Activated CD8-positive, alpha-beta memory T cell treated with anti-CD3 and anti-CD28 coated beads for 4 hours (primary cell): ENCODE measurements at places on chromosomes 7 and 10.

DNA sequence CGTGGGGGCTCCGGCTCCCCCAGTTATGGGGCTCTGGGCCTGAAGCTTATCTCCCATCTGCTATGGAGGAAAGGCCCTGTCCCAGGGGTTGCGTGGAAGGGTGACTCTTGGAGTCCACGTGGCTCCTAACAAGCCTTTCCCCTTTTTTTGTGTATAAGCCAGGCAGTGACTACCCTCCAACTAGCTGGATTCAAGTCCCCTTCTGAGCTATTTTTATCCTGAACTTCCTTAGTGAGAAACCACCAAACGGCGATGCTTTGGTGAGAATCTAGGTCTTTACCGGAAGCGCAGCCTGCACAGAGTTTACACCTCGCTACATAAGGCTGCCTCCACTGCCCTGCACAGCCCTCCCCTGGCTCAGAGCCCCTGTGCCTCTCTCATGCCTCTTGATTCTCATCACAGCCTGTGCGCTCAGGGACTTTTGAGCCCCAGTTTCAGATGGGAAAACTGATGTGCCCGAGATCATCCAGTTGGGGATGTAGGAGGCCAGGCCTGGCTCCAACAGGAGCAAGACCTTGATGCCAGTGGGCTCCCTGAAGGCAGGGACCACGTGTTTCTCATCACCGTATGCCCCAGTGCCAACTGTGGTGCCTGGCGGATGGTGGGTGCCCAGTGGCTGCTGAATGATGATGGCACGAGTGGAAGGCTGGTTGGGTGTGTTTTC lies 102.3 kb upstream of the PPIF start:
- no peak for DNase-seq

DNA sequence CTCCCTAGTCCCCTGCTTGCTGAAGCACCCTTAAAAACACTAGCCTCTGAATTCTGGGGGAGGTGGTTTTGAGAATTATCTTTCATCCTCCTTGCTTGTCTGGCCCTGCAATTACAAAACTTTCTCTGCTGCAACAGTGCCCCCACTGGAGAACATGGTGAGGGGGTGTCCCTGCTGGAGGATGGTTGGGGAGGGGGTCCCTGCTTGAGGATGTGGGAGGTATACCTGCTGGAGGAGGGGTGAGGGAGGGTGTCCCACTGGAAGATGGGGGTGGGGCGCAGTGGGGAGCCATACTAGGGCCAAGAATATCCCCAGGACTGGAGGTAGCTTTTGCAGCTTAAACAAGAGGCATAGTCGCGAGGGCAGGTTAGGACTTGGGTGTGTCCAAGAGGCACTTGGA lies 3.2 kb upstream of the POLM start:
- no peak for DNase-seq

GRCh38 chr7:79272066-79272669 lies 181.3 kb downstream of the MAGI2 start:
- no peak for DNase-seq

- DNase-seq, result no peak
These were observed 958 bp upstream of the ESYT2 start for GRCh38 chr7:158830211-158830723.

- DNase-seq, result no peak
These were observed 3.9 kb downstream of the CASD1 start for GRCh38 chr7:94513565-94513860.

DNA sequence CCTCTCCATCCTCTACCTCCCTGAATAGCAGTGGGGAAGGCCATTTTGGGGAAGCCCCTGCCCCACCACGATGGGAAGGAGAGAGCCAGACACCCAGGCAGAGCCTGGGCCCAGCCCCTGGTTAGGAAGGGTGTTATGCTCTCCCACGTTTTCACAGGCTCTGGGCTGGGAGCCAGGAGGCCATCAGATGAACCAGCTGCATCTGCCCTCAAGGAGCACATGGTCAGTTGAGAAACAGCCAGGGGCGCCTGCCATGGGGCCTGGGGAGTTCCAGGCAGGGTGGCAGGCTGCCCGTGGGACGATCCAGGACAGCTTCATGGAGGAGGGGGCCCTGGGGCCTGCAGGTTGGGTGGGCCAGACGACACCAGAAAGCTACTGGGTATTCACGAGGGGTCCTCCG lies 47.5 kb downstream of the CAMK2B start:
- DNase-seq, result no peak

- no peak for DNase-seq
These were observed 2.4 kb downstream of the ADCK2 start for GRCh38 chr7:140674899-140675701.

DNA sequence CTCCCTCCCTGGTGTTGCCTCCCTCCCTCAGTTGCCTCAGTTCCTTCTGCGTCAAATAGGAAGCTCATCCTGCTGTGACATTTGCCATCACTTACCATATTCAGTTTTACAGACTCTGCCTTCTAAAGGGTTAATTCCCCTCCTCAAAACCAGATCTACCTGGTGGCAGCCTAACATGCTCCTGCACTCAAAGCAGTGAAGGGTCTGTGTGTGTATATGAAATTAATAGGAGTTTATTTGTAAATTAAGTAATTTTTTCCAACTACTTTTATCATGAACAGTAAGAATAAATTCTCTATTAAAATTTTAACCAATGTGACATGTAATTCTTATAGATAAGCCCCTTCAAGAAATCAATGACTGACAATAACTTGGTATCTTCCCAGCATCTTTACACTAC lies 158.6 kb upstream of the INSYN2A start:
- no peak for DNase-seq

GRCh38 chr10:30284865-30285594 lies 64.0 kb downstream of the MTPAP start:
- DNase-seq, result no peak

DNA sequence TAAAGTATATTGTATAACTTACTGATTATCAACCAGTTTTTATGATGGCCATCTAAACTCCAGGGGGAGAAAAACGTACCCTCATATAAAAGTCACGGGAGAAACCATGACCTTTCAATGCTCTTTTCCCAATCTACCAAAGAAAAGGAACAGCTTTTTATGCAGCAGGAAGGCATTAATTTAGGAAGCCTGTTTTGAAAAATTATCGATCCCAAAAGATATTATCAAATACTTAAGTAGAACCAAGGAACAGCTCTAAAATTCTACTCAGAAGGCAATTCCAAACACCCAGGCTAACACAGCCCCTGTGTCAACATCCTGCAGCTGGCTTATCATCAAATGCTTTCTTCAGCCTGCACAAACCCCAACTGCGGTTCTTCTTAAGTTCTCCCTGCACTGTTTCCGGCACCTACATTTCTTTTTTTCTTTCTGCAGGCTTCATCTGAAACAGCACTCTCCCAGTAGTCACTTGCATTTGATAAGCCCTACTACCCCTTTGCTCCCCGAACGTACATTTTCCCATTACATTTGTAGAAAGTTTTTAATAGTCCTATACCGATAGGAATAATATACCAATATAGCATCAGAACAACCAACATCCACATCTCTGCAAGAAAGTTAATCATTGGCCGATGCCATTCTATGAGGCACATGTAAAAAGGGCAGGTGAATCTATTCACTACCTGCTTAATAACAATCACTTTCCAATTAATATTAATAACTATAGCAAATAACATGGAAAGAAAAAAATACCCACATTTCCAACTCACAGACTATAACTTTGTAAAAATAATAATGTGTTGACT lies 47.9 kb downstream of the PIP4K2A start:
- peak; percentile 41 for DNase-seq

GRCh38 chr10:17190602-17191001 lies 10.9 kb downstream of the TRDMT1 start:
- DNase-seq, result no peak

DNA sequence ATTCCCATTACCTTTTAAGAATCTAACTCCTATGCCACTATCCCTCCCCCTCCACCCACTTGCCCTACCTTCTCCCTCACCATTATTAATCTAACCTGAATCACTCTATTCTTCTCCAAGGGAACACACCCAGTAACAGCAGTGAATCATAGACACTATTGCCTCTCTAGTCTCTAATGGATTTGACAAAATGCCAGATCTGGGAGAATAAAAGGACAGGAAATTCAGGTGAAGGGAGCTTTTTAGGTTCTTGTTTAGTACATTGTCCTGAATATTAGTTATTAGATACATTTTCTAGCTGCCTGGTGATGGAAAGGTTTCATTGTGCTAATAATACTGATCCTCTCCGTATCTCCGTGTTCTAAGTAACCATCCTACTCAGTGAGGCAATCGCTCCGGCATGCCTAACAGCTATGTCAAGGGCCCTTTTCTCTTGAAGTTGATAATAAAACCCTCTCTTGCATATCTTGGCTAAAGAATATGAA lies 4.1 kb upstream of the SFR1 start:
- no peak for DNase-seq

DNA sequence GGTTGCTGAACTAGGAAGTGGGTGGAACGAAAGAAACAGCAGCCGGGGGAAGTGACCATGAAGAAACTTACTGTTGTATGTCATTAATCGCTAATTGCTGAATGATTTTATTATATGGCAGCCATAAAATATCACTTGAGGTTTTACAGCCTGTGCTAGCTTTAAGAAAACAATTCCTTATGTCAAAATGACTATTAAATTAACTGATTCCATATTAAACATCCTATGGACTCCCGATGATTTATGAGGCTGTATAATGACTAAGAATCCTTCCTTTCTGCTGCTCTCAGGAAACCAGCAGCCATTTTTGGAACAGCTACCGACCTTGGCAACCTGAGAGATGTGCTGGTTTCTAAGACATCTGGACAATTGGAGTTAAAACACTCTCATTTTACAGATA lies 421.9 kb downstream of the SORCS3 start:
- DNase-seq, result no peak

DNA sequence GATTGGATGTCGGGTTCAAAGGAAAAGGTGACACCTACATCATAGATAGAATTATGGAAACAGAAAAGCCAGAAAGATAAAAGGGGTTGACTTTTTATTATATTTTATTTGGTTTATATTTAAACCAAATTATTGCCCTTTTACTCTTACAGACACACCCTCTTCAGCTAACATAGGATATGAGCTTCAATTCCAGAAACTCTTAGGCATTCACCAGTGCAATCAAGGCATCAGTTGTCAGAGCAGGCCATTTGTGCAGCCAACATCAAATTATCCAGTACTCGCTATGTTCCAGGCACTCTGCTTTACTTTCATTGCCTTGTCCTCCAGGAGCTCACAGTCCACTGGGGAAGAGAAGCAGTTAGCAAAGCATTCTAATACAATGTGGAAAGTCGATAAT lies 347.5 kb downstream of the TFEC start:
- no peak for DNase-seq

GRCh38 chr10:61975391-61975932 lies 74.0 kb downstream of the ARID5B start:
- no peak for DNase-seq

GRCh38 chr10:117363028-117363427 lies 12.2 kb downstream of the PDZD8 start:
- DNase-seq, result no peak

DNA sequence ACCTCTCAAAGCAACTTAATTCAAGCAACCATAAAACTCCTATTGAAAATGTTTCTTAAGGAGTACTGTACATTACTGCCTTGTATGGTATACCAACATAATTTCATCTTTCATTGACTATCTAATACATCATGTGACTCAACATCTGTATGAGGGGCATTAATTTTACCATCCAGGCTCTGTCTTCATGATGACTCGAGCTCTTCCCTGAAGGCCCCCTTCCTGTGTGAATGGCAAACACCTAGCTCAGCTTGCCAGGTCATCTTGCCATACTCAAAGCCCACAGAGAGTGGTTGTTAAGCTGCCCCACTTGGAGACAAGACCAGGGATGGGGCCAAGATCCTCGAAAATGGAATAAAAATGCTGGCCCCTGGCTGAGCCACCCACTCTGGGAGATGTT lies 82.4 kb downstream of the SGMS1 start:
- no peak for DNase-seq

DNA sequence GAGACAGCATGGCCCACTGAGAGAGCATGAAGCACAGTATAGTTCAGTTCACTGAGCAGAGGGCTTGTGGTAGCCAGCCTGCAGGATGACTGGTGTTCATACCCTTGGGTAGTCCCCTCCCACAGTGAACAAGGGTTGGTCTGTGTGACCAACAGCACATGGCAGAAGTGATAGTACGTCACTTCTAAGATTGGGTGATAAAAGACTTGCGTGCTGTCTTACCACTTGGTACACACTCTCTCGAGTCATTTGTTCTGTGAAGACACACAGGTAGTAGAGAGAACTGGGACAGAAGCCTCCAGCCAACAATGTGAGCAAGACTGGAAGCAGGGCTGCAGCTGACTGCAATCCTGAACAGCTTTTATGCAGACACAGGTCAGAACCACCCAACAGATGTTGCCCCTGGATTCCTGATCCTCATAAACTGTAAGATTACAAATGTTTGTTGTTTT lies 14.6 kb downstream of the EPC1 start:
- DNase-seq, result peak; percentile 72

GRCh38 chr10:98589007-98589406 lies 142.3 kb upstream of the HPS1 start:
- no peak for DNase-seq

DNA sequence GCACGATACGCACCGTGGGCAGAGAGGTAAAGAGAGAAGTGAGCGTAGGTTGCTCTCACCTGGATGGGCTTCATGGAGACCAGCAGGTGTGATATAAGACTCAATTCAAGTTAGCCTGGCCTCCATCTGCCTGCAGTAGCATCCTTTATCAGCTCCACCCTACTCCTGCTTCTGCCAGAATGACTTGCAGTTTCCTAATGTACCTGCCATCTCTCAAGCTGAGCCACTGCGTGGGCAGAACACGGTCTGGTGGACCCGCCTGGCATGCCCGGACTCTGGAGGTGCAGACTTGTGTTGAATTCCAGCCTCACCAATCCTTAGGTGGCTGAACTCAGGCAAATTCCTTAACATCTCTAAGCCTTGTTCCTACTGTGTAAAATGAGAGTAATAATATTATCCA lies 64.3 kb downstream of the STEAP1B start:
- DNase-seq, result no peak

DNA sequence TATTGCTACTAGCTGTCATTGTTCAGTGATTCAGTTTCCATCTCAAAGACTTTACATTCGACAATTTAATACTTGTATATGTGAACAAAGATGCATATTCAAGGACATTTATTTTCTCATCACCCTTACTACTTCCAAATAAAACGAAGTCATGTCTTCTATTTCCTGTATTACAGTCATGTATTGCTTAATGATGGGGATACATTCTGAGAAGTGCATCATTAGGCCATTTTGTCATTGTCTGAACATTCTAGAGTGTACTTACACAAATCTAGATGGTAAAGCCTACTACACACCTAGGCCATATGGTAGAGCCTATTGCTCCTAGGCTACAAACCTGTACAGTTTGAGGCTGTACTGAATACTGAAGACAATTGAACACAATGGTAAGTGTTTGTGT lies 6.5 kb downstream of the C10orf95 start:
- no peak for DNase-seq

DNA sequence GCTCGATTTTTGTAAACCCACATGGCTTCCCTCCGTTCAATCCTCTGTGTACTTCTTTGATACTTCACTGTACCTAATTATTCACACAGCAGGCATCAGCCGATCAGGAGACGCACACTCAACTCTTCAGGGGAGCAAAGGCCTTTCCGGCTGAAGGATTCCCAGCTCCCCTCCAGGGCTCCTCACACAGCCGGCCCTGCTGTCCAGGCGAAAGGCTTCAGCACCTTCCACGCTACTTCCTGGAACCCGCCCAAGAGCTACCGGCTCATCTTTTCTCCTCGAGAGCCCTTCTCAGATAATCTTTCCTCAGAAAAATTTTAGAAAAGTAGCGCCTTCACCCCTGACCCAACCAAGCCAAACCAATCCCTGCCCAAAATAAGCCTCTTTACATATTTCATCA lies 270.4 kb downstream of the ZMYND11 start:
- DNase-seq, result no peak
